ENCODE measurements at places on chromosomes 7 and 10. TPM values are rescaled to one million over a fixed set of nuclear protein-coding genes. Genes with fewer than 3 reads are reported as not detected.

The CADPS2 gene
- 11.3 TPM for total RNA-seq

- H3K4me1 ChIP-seq: peaks cover 5% of the 10 kb centered on the region
- peak; percentile 88 for DNase-seq
- peak overlapping the region; percentile 9 for H3K27ac ChIP-seq
These were observed 206.7 kb downstream of the KIAA1217 start for GRCh38 chr10:24415455-24416125.

The CNTNAP2 gene
- total RNA-seq: 0.24 TPM

DNA sequence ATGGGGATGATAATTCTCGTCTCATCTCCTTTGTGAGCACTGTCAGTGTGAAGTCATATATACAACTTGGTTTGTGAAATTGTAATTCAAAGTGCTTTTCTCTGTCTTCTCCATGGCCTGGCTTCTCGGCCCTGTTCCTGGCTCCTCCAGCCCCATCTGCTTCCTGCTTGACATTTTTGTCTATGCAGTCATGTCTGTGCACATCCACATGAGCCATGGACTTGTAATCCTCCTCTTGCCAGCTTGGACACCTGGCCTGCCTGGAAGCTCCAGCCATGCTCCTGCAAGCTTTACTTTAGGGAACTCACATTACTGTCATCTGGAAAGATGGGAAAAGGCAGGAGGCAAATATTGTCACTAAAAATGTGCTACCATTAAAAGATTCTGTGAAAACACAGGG lies 576.0 kb upstream of the DPP6 start:
- no peak for DNase-seq
- H3K27ac ChIP-seq: no peak overlapping the region
- H3K4me3 ChIP-seq: no peak overlapping the region
- no peaks in the 10 kb centered on the region for H3K27me3 ChIP-seq
- H3K36me3 ChIP-seq: no peaks in the 10 kb centered on the region

The MYO1G gene
- total RNA-seq: 0.92 TPM

The CDNF gene
- total RNA-seq: 3.5 TPM

The RNF32 gene
- total RNA-seq: 0.72 TPM

The IL6 gene
- total RNA-seq: 0.94 TPM

GRCh38 chr10:43160921-43161255 lies 22.6 kb downstream of the CSGALNACT2 start:
- no peak for DNase-seq
- no peak overlapping the region for H3K4me3 ChIP-seq
- no peaks in the 10 kb centered on the region for H3K36me3 ChIP-seq
- peaks cover 4% of the 10 kb centered on the region for H3K4me1 ChIP-seq

The SPDYE2 gene
- total RNA-seq: 0.20 TPM

DNA sequence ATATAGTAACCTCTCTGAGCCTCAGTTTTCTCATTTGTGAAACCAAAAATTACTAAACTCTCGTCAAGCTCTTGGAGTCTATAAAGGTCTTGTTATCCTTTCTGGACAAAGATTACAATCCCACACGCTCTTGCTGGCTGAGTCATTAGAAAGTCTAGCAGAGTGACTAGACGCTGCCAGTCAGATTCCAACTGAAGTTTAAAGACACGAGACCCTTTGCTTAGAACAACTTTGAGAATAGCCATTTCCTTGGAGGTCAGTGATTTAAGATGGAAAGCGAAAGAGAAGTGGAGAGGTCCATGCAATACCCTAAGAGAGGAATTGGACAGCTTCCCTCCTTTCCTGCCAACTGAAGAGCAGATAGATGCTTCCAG lies 119.5 kb downstream of the APBB1IP start:
- H3K36me3 ChIP-seq: no peaks in the 10 kb centered on the region
- no peaks in the 10 kb centered on the region for H3K27me3 ChIP-seq
- DNase-seq: no peak
- no peaks in the 10 kb centered on the region for H3K4me1 ChIP-seq
- H3K4me3 ChIP-seq: no peak overlapping the region
- no peak overlapping the region for H3K27ac ChIP-seq

DNA sequence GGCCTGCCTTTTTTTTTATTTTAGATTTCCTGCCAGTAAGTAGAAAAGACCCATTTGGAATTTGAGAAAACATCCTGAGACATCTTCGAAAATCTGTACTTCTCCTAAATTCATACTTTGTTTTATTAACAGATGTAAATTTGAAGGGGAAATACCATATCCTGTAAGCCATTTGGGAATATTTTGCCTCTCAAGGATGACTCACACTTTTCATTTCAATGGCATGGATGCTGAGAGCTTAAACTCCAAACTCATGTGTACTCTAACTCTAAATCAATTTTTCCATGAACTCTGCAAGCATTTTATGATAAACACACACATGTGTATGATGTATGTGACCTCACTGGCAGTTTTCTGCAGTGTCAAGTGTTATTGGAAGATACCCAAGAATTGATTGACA lies 89.0 kb downstream of the SEMA3A start:
- no peaks in the 10 kb centered on the region for H3K36me3 ChIP-seq
- no peaks in the 10 kb centered on the region for H3K27me3 ChIP-seq
- DNase-seq: no peak
- no peak overlapping the region for H3K27ac ChIP-seq
- no peak overlapping the region for H3K4me3 ChIP-seq

The COMTD1 gene
- total RNA-seq: 14.2 TPM

DNA sequence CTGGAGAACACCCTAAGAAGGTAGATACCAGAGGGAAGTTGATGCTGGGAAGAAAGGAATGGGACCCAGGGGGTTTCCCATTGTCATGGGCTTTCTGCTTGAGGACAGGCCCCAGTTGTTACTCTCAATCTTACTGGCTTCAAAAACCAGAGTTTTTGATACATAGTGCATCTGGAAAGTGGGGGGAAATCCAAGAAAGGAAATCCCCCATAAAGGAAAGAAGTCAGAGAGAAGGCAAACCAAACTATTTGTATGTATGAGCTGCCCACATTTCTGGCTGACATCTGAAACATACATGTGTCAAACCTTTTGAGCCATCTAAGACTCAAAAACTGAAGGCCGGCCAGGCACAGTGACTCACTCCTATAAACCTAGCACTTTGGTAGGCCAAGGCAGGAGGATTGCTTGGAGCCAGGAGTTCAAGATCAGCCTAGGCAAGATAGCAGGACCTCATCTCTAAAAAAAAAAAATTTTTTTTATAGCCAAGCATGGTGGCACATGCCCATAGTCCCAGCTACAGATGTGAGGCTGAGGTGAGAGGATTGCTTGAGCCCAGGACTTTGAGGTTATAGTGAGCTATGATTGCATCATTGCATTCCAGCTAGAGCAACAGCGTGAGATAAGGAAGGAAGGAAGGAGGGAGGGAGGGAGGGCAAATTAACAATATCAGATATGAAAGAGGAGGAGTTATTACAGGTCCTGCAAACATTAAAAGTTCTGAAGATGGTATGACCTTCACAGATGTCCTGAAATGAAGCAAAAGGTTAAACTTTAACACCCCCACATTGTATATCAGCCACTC lies 6.7 kb upstream of the COA1 start:
- no peaks in the 10 kb centered on the region for H3K27me3 ChIP-seq
- no peak overlapping the region for H3K27ac ChIP-seq
- no peak for DNase-seq

All from ovary (tissue), 10 donors.